ENCODE measurements at places on chromosomes 13 and 19.

DNA sequence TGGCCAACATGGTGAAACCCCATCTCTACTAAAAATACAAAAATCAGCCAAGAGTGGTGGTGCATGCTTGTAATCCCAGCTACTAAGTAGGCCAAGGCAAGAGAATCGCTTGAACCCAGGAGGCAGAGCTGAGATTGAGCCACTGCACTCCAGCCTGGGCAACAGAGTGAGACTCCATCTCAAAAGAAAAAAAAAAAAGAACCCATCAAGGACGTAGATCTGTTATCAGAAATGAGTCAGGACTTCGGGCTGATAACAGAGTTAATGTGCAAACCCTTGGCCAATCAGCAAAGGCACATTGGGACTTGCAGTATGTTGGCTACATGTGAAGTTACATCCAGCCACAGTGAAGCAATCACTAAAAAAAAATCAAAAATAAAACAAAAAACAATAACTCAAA, 4.8 kb upstream of the LGALS7B start:
- DNase-seq: no peak

- no peak for DNase-seq
These were observed 19.2 kb downstream of the NCAN start for GRCh38 chr19:19230999-19231398.

DNA sequence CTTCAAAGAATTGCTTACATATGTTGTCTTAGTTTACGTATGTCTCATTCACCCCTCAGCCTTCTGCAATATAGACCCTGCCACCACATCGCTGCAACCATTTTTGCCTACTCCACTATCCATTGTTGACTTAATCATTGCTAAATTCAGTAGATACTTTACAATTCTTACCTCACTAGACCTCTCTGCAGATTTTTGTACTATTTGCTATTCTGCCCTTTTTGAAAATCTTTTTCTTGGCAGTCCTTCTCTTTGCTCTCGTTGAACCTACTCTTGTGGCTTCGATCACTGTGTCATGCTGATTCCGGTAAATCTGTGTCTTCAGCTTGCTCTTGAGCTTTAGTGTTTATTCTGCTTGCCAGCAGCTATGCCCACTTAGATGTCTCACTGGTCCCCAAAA, 81.2 kb downstream of the CDK8 start:
- DNase-seq: no peak

DNA sequence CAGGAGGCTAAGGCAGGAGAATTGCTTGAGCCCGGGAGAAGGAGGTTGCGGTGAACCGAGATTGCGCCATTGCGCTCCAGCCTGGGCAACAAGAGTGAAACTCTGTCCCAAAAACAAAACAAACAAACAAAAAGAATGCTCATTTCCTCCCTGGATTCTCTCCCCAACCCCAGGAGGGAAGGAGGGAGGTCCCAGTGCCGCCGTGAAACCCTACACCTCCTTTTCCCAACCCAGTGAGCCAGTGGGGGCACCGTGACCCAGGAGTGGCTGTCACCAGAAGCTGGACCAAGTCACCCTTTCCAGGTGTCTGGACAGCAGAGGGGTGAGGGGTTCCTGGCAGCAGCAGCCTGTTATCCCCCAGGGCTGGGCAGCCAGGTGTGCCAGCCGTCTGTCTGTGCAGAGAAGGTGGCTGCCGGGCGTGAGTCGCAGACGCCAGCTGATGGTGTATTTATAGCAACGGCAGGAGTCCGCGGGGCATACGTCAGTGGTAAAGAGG, 23.5 kb downstream of the NFIC start:
- no peak for DNase-seq

GRCh38 chr13:51534041-51534817, 50.0 kb upstream of the WDFY2 start:
- DNase-seq: peak; percentile 4

- DNase-seq: no peak
These were observed 126.7 kb upstream of the MRI1 start for GRCh38 chr19:13637664-13638063.

- peak; percentile 37 for DNase-seq
These were observed 718 bp downstream of the CDK8 start for GRCh38 chr13:26254583-26255111.

GRCh38 chr13:31943591-31943990, 88.0 kb upstream of the FRY start:
- DNase-seq: no peak

DNA sequence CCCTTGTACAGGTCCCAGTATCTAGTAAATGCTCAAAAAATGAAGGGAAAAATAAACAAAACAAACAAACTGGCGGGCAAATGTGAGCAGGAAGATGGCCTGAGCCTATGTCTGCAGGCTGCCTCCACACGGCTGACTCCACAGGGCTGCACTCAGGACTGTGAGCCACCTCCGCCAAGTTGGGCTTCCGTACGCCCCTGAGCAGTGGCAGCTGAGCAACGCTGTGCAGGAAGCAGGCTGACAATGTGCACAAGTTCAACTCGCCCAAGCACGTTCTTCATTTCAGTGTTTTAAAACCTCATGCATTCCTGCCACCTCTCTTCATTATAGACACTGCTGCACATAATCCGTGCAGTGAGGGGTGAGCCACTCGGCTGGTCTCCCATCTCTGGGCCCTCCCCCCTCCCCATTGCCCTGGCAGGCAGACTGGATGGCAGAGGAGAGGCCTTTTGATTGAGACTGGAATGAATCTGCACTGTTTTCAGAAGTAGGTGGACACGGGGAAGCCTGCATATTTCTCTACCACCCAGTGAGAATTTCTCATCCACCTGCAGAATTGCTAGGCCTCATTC, 915.3 kb downstream of the UQCRFS1 start:
- DNase-seq: no peak

DNA sequence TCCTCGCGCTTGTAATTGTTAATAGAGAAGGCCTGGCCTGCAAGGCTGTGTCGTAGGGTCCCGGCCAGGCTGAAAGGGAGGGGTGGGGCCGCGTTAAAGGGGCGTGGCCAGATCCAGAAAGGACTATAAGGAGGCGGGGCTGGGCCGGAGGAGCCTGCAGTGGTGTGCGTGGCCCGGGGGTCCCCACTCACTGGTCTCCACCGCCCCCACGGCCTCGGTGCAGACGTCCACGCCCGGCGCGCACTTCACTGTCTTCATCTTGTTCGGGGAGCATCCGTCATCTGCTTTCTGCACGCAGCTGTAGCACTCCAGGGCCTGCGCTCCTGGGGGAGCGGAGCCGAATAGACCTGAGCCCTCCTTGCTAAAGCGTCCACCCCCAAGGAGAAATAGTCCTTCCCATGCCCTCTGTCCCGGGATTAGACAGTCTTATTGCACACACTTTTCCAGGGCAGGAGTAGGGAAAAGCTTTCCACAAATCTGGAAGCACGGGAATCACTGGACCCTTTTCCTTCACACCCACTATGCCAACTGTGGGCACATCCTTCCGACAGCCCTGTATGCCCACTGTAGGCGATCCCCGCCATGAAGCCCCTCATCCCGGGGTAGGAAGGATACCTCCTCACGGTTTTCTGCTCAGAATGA, 1.2 kb downstream of the LYPD3 start:
- peak; percentile 71 for DNase-seq

DNA sequence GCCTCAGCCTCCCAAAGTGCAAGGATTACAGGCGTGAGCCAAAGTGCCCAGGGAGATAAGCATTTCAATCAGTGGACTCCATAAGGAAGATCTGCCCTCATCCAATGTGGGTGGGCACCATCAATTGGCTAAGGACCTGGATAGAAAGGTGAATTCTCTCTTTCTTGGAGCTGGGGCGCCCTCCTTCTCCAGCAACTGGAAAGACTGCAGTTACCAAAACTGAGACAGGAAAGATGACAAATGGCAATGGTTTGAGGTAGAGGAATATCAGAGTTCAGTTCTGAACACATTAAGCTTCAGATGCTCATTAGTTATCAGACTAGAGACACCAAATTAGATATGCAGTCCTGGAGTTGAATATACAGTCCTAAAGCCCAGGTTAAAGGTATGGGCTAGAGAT, 10.5 kb upstream of the ELF1 start:
- no peak for DNase-seq

DNA sequence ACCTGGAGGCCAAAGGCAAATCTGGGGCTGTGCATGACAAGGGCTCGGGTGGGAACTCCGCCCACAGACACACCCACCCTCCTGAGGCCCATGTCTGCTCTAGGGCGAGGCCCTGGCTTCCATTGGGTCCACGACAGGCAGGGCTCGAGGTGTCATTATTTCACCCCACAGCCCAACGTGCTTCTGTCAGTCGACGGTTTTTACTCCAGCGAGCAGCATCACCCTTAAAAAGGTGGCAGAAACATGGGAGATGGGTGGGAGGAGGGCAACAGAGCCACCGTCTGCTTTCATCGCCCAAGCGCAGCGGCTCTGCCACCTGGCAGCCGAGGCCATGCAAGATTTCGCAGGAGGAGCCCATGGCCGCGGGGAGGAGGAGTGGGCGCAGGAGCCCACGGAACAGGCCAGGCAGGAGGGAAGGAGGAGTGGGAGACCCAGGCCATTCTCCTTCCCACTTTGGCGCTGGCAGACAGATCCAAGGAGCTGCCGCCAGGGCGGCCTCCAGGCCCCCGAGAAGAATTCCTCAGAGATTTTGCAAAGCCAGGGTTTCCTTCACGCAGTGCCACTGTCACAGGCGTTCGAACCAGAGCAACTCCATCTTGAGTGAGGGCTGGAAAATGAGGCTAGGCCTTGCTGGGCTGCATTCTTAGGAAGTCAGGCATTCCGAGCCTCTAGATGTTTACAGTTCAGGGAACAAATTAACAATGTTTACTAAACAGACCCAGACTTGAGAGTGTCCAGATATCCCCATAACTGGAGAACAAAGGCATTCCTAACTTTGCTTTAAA, 49.3 kb upstream of the TUBGCP3 start:
- no peak for DNase-seq

- no peak for DNase-seq
These were observed 214.9 kb downstream of the KLF5 start for GRCh38 chr13:73273745-73274144.

- DNase-seq: no peak
These were observed 9.0 kb upstream of the JUND start for GRCh38 chr19:18290302-18291018.

GRCh38 chr19:5455367-5456129, at the start of gene ZNRF4:
TSS of gene ZNRF4 (plus strand) at chr19:5455417. CDS start at chr19:5455492, 75 bp downstream.
- DNase-seq: no peak

- DNase-seq: no peak
These were observed 9.5 kb downstream of the ARRDC2 start for GRCh38 chr19:18017275-18018083.

DNA sequence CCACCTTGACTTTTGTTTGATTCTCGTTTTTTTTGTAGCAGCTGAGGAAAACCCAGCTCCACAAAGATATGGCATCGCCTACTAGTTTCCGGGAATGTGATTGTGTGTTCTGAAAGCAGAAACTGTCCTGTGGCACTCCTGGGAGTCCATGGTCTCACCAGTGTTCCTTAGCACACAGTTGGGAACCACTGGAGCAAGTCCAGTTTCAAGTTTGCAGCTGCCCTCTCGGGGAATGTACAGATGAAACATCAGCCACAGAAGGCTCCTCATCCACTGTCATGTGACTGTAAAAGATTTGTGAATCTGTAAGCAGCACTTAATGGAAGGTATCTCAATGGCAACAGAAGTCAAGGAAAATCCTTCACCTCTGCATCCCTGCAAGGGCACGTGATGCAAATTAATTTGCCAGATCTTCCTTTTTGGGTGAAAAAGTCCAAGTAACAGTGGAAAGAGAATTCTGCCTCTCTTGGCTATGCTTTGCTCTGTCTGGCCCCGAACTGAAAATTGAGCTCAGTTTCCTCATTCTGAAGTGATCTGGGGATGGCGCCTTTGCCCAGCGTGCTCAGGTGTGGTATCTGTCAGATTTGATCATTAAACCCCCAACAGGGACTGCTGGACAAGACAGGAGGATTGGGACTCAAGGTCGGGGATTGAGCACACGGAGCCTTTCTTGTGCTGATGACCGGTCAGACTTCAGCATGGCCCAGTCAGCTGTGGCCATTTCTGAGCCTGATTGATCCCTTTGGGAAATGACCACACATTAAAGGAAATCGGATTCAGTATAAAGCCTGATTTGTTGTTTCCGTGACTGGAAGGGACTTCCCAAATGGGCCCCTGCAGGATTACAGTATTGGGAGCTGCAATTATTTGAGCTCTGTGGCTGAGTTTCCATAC, 58.8 kb downstream of the ING1 start:
- DNase-seq: no peak

DNA sequence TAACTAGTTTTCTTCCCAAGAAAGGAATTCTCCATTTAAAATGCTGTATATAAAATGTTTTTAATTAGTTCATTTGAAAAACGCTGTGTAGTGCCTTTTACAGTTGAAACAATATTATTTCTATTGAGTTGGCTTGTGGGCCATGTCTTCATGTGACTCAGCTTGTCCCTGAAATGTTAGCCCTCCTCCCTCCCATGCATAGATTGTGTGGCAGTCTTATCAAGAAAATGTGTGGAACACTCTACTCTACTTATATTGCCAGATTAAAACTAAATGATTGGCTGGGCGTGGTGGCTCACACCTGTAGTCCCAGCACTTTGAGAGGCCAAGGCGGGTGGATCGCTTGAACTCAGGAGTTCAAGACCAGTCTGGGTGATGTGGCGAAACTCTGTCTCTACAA, 33.4 kb downstream of the TFDP1 start:
- no peak for DNase-seq

GRCh38 chr13:24004142-24004899, 107.0 kb upstream of the C1QTNF9B start:
- DNase-seq: no peak

GRCh38 chr19:29172302-29172701, 40.6 kb downstream of the UQCRFS1 start:
- DNase-seq: no peak

- DNase-seq: peak; percentile 35
These were observed 924 bp downstream of the RGCC start for GRCh38 chr13:41458187-41458760.

DNA sequence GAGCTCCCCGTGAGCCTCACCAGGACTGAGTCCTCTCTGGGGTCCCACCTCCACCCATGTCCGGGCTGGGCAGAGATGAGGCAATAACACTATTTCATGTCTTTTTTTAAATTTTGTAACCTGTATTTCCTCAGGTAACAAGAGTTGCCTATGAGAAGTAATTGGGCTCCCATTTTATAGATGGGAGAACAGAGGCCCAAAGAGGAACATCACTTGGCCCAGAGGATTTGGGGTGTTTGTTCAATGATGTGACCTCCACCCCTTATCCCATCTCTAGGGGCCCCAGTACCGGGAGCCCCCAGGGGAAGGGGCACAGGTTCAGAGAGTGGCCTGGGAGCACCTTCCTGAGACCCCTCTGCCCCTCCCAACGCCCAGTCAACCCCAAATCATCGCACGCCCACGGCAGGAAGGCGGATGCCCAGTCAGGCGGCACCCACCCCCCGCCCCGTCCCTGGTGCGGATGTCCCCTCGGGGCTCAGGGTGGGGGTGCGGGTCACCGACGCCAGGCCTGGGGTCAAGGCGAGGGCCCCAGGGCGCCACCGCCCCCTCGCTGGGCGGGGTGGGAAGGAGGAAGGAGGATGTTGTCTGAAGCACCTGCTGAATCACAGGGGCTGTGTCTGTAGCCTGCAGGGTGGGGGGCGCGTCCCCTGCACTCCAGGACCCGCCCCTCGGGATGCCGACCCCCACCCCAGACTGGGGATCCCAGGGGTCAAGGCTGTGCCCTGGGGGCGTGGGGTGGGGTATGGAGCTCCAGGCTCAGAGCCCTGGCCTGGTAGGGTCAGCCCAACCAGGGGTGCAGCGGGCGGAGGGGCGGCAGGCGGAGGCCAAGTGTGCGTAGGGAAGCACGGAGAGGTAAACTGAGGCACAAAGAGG, 9.0 kb upstream of the CIRBP start:
- DNase-seq: no peak

GRCh38 chr19:10076535-10076934, 9.6 kb upstream of the SHFL start:
- no peak for DNase-seq

- DNase-seq: no peak
These were observed 205.0 kb downstream of the TSHZ3 start for GRCh38 chr19:31144075-31144870.
